ENCODE measurements at places on chromosomes 2 and 18.

GRCh38 chr18:13159579-13159978, 59.0 kb upstream of the LDLRAD4 start:
- DNase-seq: peak; percentile 13

- DNase-seq: no peak
Measured at GRCh38 chr2:28407976-28408690, 15.5 kb downstream of the FOSL2 start.

DNA sequence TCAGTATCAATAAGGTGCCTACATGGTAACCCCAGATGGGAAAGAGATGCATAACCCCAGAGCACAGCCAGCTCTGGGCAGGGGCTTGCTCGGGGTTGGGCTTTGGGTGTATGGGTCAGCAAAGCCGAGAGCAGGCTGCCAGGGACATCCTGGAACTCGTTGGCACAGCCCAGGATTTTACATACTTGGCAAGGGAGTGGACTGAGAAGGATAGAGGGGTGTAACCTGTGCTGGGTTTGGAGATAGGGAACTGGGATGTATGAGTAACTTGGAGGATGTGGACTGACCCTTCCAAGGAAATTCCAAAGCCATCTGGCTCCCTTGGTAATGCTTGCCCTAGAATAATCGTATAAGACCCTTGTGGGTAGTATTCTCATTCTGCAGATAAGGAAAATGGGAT, 44.2 kb downstream of the GPR39 start:
- no peak for DNase-seq

GRCh38 chr2:71064110-71064611, 4.3 kb upstream of the NAGK start:
- DNase-seq: no peak

GRCh38 chr2:210544831-210545230, 11.6 kb upstream of the CPS1 start:
- DNase-seq: no peak

DNA sequence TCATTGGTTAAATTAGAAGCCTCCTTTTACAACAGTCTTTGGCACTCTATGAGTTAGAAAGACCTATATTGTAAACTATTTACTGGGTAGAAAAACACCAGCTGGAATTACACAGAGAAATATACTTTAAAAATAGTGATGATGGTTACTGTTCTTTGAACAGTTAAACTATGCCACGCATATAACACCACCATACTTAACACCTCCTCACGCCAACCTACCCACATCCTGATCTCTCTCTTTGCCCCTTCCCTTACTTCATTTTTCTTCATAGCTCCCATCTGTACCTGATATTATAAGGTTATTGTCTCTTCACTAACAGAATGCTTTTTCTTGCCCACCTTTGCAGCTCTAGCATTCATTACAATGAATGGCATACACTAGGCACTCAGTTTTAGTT, 173.8 kb downstream of the DPP4 start:
- DNase-seq: no peak

DNA sequence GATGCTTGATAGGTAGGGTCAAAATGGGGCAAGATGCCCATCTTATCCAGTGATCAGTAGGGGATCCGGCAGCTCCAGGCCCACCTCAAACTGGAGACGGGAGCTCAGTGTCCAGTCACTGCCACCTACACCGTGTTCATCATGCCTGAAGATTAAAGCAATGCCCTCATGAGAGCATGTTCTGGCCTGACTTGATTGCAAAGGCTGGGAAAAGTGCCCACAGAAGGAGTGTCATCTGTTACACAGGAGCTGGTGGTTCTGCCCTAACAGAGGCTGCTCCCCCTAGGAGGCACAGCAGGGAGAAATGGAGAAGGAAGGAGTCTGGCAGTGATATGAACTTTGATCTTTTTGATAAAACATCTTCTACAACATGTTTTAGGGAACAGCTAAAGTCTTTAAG, 92.3 kb downstream of the CCBE1 start:
- no peak for DNase-seq

GRCh38 chr18:80189531-80189865, 57.8 kb downstream of the PARD6G start:
- no peak for DNase-seq

DNA sequence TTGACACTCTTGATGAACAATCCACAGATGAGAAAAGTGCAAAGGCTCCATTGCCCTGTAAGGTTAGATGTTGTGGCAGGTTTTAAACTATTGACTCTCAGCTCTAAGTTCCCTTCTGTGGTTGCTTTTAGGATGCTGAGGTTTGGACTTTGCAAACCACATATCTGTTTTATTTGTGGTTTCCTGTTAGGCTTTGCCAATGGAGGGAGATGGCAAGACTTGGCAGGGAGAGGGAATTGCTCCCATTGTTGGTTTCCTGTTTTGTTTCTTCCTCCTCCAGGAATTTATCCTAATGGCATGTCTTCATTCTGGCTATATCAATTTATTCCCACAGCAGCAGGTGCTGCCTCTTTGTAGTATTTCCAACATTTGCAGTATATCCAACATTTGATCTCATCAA, 772.3 kb downstream of the LRRTM4 start:
- DNase-seq: no peak

DNA sequence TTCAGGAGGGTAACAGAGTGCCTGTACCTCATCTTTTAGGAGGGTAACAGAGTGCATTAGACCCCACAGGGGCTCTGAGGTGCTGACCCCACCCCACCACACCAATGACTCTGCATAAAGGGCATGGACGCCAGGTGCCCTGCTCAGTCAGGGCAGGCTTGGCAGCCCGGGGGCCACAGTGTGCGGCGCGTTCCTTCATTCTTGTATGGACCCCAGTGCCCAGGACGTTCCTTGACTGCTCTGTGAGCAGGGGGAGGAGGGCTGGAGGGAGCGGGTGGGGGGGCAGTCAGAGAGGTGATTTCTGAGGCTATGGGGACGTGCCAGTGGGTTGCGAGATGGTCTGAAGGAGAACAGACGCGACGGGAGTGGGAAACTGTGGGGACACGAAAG, 168.7 kb upstream of the NCK2 start:
- DNase-seq: no peak

DNA sequence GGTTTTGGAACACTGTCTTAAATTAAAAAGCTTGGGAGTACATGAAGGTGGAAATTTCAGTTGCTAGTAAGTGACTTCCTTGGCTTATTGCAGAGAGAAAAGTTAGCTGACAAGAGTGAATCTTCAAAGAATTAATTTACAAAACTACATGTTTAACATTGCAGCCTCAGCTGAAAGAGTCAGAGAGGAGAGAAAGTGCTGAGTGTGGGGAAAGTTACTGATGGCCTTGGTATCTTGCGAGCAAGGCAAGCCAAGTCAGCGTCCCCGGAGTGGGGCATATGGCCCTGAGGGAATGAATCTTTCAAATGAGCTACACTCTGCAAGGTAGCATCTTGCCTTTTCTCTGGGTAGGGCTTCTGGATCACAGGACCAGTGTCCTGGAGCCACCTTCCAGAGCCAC, 131.3 kb downstream of the LPIN1 start:
- no peak for DNase-seq

DNA sequence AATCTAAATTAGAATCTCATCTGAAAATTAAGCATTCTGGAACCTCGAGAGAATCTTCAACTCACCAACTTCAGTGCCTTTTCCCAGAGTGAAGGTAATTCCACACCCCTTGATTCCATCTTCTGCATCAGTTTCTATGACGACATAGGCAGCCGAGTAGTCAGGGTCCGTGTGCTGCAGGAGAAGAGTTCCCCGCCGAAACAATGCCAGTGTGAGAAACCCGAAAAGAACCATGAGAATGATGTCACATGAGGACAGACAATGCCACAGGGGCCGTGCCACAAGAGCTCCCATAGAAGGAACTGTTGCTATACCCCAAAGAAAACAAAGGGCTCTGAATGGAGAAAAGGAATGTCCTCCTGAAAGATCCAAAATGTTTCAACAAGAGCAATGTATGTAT, 6.0 kb downstream of the ENOSF1 start:
- no peak for DNase-seq

DNA sequence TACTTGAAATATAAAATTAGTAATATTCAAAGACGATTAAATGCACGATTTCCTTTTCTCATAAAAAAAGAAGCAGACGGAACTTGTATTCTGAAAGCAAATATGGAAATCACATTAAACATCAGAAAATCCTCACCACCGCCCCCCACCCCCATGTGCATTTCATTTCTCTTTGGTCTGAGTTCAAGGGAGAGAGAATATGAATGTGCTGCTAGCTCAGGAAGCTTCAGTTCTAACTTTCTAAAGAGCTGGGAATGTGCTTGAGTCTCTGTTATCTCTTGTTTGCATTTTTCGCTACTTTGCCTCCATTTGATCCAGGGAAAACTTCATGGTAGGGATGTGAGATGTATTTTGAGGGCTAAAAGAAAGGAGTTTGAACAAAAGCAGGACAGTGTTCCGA, 143.6 kb downstream of the NEDD4L start:
- no peak for DNase-seq

DNA sequence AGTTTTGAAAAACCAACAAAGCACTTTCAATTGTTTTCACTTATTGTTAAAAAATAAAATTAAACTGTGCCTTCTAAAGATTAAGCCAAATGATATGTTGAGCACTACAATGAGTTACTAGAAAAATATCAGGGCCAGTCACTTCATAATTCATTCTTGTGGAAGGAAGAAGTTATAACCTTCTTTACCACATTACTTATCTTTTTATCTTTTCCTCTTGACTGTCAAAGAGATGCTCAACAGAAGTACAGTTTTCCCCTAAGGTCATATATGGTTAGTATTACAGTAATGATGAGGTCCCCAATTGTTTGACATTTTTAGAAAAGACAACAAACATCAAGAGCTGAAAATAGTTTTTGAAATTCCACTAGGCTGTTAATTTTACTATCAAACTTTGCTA, 9.4 kb downstream of the PELI1 start:
- DNase-seq: no peak

DNA sequence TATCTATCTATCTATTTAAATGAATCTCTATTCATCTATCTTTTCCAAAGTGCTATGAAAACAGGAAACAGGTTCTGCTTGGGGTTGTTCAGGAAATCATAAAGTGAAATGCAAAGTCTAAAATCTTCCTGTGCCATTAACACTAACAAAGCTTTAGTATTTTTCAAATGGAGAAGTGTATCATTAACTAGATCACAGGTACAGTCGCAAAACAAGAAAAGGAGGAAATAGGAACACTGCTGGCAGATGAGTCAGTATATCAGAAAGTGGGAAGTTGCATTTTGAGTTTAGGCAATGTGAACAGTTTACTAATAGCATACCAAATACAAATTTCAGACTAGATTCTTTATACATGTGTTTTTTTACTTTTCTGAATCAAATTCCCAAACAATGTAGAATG, 888.5 kb upstream of the FSHR start:
- no peak for DNase-seq
